A549 treated with RU486 at 1 μM for 4 hours (cell line): ENCODE measurements at places on chromosomes 6 and 20. TPM values are rescaled to one million over a fixed set of nuclear protein-coding genes. Genes with fewer than 3 reads are reported as not detected.

Gene PDYN
- total RNA-seq = 0.06 TPM in 1 of 5 replicates, not detected in the others

Gene MUC22
- 0.01 to 0.03 TPM in 2 of 5 replicates, not detected in the others for total RNA-seq

Gene RTF2
- total RNA-seq = 80.1 to 100 TPM (median 88.8 TPM) in 5 replicates

Gene WFDC12
- not detected in 5 replicates for total RNA-seq

Gene RWDD1
- total RNA-seq = 18.4 to 41.6 TPM (median 36.8 TPM) in 5 replicates

Gene RXRB
- total RNA-seq = 15.5 to 21.7 TPM (median 20.6 TPM) in 5 replicates

Gene BPIFB4
- total RNA-seq = not detected in 5 replicates

Gene GABRR1
- not detected in 5 replicates for total RNA-seq

Gene WFDC5
- not detected in 5 replicates for total RNA-seq

Gene ZNF334
- total RNA-seq = not detected in 5 replicates

Gene CENPQ
- total RNA-seq = 3.4 to 8.9 TPM (median 8.2 TPM) in 5 replicates

Gene FLRT3
- total RNA-seq = 0.96 to 1.8 TPM (median 1.7 TPM) in 5 replicates

Gene EFCAB8
- not detected in 5 replicates for total RNA-seq

Gene MDFI
- 0.55 to 0.85 TPM (median 0.74 TPM) in 5 replicates for total RNA-seq

Gene DHX35
- total RNA-seq = 7.5 to 8.8 TPM (median 8.0 TPM) in 5 replicates

Gene OSER1
- 48.4 to 53.3 TPM (median 49.6 TPM) in 5 replicates for total RNA-seq

Gene KCNQ2
- 0.49 to 1.3 TPM (median 0.60 TPM) in 5 replicates for total RNA-seq
